ENCODE measurements at places on chromosomes 12 and 14. TPM values are rescaled to one million over a fixed set of nuclear protein-coding genes. Genes with fewer than 3 reads are reported as not detected.

GRCh38 chr12:108731866-108732461 lies 646 bp upstream of the CORO1C start:
- peak; percentile 99 for DNase-seq

GRCh38 chr14:39370415-39370814 lies 61.8 kb downstream of the FBXO33 start:
- no peak for DNase-seq

DNA sequence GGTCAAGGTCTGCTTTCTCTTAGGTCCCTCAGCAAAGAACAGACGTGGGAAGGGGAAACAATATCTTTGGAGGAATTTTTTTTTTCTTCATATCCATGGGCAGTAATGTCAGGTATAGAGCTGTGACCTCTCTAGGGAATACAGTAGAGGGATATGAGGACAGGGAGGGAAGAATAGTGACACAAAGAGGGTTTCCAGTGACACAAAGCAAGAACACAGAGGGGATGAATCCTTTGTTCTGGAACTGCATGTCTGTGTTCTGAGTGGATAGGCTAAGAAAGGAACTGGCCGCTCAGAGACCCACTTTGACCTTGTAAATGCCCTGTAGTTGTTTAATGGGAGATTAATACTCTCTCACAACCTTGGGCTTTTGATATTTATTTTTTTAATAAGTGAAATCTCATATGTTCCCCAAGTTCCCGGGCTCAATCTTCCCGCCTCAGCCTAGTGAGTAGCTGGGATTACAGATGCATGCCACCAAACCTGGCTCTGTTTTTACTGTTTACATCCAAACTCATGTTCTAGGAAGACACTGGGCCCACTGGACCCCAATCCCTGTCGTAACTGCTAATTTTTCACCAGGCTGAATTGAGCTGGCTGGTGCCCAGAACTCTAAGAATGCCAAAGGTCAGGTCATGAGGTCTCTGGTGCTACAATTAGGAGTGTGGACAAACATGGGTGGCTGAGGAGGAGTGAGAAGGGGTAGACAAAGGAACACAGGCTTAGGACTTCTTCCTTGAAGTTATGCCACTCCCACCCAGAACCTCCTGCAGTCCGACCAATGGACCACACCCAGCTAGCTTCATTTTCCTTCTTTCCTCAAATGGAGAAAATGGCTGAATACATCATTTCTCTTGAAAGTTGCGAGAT lies 9.1 kb upstream of the PLEKHH1 start:
- DNase-seq, result no peak

Gene AQP6
- total RNA-seq, result not detected

- DNase-seq, result no peak
These were observed 1.4 kb upstream of the GARIN2 start for GRCh38 chr14:67187826-67188225.

DNA sequence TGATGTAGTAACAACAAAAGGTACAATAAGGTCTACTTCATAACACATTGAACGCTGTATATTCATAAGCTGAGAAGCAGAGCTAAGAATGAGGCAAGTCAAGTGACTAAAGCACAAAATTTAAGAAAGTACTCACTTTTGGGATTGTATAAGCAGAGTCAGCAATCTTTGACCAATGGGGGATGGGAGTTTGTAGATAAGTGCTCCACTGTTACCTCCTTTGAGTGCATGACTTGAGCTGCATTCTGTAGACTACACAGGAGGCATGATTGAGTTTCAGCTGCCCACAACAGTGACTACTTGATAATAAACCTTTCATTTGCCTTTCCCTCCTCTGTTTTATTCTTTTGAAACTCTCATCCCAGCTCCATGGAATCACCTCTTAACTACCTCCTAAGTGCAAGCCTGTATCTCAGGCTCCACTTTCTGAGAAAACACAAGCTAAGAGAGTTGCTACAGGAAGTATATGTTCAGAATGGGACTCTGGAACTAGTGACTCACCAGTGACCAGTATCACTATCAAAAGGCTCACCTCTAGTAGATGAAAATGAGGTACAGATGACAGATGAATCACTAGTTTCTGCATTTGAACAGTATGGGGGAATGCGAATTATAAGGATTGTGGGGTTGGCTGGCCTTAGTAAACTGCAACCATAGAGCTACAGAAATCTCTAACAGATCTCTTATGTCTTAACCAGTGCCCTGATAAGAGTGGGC lies 49.2 kb downstream of the SLC35F4 start:
- DNase-seq, result no peak

Data from left ventricle myocardium superior (tissue), 1 donor.